ENCODE measurements at places on chromosomes 5 and 9.

DNA sequence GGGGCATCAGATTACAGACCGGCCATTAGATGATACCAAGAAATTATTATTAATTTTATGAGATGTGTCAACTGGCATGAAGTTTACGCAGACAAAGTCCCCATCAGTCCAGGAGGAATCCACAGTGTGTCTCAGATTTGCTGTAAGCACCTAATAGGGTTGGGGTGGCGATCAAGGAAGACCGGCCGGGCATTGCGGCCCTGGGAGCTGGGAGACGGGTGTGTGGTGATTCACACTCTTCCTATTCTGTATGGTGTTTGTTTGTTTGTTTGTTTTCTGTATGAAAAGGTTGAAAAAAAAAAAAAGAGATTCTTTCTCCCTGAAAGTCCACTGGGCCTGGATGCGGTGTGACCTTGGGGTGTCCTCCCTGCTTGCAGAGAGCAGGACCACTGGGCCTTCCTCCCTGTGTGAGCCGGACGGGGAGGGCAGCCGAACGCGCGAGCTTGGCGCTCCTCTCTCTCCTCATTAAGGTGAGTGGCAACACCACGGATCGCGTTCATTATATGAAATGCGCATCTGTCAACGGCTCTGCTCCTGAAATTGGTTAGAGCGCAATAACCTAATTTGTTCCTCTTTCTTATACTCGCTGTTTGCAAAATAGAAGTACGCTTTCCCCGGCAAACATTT, 15.1 kb downstream of the RASGEF1C start:
- no peak for DNase-seq

- no peak for DNase-seq
These were observed 15.7 kb upstream of the INPP5E start for GRCh38 chr9:136455043-136456002.

GRCh38 chr9:34256104-34256503, 73.0 kb downstream of the KIF24 start:
- DNase-seq, result no peak

DNA sequence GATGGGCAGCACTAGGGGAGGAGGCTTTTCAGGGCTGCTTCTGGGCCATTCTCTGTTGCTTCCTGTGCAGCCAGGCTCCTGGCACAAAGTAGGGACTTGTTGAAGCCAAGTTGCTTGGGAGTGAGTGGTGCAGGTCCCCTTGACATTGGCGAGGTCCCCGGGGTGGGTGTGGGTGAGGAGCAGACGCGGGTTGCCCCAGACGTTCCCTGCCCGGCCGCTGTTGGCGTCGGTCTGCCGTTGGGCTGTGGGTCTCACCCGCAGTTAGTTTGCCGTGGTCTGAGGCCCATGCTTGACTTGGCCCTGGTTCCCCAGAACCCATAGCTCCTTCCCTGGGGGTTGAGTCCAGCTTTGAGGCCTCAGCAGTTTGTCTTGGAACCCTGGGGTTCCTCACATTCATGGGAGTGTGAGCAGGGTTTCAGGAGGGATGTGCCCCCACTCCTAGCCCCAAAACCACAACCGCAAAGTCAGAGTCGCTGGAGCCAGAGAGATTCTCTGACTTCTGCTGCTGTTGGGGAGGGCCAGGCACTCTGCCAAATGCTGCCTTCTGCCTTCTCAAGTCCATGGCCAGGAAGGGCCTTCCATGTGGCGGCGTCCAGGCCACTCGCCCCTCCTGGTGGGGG, 77.5 kb downstream of the RXRA start:
- DNase-seq, result peak; percentile 43

- DNase-seq, result no peak
These were observed at the start of gene ADAMTS13 for GRCh38 chr9:133421615-133422542. TSS of gene ADAMTS13 (plus strand) at chr9:133422367. CDS start at chr9:133422444, 77 bp downstream.

DNA sequence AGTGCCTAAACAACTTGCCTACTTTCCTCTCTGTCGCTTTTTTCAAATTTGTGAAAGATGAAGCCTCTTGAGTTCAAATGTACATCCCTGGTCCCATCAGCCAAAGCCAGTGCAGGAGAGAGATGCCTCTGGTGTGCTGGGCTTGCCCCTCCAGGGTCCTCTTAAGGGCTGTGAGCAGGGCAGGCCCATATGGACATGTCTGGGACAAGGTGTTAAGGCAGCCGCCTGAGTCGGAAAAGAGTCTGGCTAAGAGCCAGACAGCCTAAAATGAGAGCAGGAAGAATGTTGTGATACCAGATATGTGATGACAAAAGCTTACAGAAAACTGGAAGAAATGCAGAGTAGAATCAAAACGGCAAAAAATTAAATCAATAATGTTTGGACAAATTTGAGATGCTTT, 72.5 kb downstream of the APTX start:
- no peak for DNase-seq

- DNase-seq, result no peak
These were observed 1341.2 kb upstream of the CDH6 start for GRCh38 chr5:29852329-29852728.

- peak; percentile 21 for DNase-seq
These were observed 47.8 kb upstream of the PSD2 start for GRCh38 chr5:139747583-139748504.

All from CD4-positive, alpha-beta memory T cell (primary cell).